ENCODE measurements at places on chromosomes 16 and 17.

- no peak for DNase-seq
Observed at GRCh38 chr16:76777721-76778465, 413.1 kb upstream of the MON1B start.

DNA sequence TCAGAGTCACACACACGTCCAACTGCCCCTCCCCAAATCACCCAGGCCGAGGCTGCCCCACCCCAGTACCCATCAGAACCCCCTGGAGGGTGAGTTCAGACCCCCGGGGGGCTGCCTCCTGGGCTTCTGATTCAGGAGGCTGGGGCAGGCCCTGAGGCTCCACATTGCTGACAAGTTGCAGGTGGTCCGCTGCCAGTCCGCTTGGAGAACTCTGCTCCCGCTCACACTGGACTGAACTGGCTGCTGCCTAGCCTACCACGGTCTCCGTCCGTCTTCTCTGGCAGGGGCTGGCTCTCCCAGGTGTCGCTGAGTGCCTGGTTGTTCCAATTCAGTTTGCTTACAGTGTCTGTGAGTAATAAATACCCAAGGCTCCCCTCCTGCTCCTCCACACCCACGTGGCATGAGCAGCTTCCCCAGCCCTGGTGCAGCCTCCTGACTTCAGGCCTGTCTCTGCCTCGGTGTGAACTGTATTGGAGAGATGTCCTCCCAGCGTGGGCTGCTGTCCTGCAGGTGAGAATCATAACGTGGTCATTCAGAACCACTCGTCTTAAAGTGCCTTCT is 163.4 kb downstream of the LAT start:
- no peak for DNase-seq

GRCh38 chr17:70609566-70609965 is 440.2 kb downstream of the KCNJ2 start:
- no peak for DNase-seq

GRCh38 chr17:8477171-8477570 is 41.5 kb downstream of the NDEL1 start:
- no peak for DNase-seq

DNA sequence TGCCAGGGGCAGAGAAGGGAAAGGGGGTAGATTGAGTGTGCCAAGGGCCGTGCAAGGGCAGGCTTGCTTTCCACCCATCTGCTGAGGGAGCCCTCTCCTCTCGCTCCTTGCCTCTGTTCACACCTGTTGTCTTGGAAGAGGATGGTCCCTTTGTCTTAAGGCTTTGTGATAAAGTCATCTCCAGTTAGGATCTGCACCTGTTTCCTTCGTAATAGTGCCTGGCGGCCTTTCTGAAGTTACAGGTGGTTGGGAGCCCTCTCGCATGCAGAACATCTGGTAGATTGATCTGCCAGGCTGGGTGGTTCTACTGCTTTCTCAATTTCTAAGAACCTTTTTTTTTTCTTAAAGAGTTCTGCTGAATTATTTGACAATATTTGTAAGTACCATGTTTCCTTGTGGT is 16.3 kb downstream of the UBFD1 start:
- no peak for DNase-seq

- DNase-seq: no peak
Observed at GRCh38 chr17:55432358-55433028, 10.9 kb upstream of the MMD start.

Measured in CD4-positive, alpha-beta T cell treated with Interleukin-12 subunit alpha and Interleukin-12 subunit beta, for 1 hour (primary cell).